ENCODE measurements at places on chromosomes 2 and 18.

GRCh38 chr2:95761556-95761955, 169.8 kb downstream of the TRIM43 start:
- no peak for DNase-seq

GRCh38 chr2:28199995-28200679, 192.5 kb upstream of the FOSL2 start:
- DNase-seq = no peak

GRCh38 chr2:42965196-42965595, 172.8 kb upstream of the HAAO start:
- no peak for DNase-seq

DNA sequence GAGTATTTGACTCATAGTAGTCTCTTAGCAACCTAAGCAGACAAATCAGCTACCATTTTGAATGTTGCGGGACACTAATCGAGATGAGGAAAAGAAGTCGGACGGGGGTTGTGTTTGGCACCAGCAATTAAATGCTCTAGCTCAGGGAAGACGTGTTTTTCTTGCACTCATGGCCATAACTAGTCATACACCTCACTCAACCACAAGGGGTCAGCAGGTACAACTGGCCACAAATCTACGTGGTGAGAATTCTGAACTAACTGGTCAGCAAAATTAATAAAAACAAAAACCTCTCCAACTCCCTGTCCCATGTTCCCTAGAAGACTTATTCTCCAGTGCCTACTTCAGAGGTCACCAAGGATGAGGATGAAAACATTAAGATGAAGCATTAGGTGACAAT, 1467.8 kb downstream of the DPP10 start:
- DNase-seq = no peak

All from hypothalamus (tissue), 51 donors.